Pancreas (tissue), 10 donors: ENCODE measurements at places on chromosomes 7 and 10. TPM values are rescaled to one million over a fixed set of nuclear protein-coding genes. Genes with fewer than 3 reads are reported as not detected.

The CALML5 gene
- not detected for total RNA-seq

The APBB1IP gene
- total RNA-seq, result 7.9 TPM

The TMEM213 gene
- 0.09 TPM for total RNA-seq

The DKK1 gene
- 0.66 TPM for total RNA-seq

The HHEX gene
- total RNA-seq, result 21.6 TPM

- no peak for DNase-seq
Measured at GRCh38 chr7:92158660-92159575, 20.0 kb downstream of the LRRD1 start.

DNA sequence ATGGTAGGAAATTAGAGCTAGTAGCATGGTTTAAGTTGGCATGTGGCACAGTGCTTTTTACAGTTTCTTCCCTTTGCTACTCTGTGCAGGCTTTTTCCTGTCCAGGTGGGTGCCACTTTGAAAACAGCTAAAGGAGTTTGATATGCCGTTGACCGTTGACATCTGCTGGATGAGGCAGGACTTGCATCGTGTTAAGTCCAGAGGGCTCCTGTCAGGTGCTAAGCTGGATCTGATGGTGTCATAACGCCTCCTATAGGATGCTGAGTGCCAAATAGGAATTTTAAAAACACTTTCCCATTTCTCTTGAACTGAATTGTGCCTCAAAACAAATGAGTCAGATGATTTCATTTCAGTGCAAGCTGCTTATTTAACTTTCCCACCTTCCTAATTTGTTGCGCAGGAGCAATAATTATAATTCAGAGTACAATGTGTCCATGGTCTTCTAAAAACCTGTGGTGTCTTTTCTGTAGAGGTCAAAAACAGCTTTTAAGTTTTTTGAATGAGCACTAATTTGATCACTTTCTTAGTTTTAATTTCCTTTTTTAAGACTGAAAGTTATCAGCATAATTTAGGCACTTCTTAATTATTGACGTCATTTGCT is 178.3 kb downstream of the CDCA7L start:
- DNase-seq, result no peak

- no peak for DNase-seq
Measured at GRCh38 chr7:81714306-81714705, 55.5 kb downstream of the HGF start.

GRCh38 chr10:106278383-106278782 is 886.1 kb downstream of the SORCS1 start:
- no peak for DNase-seq

DNA sequence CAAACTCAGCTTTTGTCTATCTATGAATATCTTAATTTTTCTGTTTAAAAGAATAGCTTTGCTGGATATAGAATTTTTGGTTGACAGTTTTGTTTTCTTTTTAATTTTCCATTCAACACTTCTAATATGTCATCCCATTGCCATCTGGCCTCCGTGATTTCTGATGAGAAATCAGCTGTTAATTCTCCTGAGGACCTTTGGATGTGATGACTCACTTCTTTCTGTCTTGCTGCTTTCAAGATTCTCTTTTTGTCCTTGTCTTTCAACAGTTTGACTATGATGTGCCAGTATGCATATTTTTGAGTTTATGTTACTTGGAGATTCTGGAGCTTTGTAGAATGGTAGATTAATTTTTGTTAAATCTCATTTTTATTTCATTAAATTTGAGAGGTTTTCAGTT is 38.4 kb downstream of the ZNF518A start:
- DNase-seq, result no peak

- no peak for DNase-seq
Measured at GRCh38 chr10:125691160-125691981, 8.4 kb upstream of the TEX36 start.

- DNase-seq, result no peak
Measured at GRCh38 chr10:133295426-133296320, 13.0 kb downstream of the TUBGCP2 start.

- no peak for DNase-seq
Measured at GRCh38 chr7:140027858-140028257, 34.9 kb downstream of the PARP12 start.

- no peak for DNase-seq
Measured at GRCh38 chr10:86100581-86101061, 266.0 kb downstream of the GRID1 start.

DNA sequence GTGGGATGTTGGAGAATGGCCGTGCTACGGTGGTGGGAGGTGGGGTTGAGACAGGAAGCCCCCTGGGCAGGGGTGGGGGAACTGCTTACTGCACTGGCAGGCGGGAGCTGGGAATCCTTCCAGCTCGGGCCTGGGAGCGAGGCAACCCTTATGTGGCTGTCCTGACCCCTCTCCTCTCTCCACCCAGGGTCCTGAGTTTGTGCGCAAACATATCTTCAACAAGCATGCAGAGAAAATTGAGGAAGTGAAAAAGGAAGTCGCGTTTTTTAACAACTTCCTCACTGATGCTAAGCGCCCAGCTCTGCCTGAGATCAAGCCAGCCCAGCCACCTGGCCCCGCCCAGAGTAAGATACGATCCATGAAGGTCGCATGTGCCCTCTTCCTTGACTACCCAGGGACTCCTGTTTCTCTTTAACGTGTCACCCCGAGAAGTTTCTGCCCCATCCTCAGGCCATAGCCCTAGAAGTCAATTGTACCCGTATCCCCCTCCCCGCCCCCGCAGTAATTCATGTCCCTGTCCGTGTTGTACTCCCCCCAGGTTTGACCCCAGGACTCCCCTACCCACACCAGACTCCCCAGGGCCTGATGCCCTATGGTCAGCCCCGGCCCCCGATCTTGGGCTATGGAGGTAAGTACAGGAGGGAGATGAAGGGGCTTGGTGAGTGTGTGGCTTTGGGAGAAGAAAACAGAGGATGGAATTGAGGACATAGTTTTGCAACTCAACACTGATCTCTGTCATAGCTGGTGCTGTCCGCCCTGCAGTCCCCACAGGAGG is 1.8 kb downstream of the UFSP1 start:
- peak; percentile 9 for DNase-seq

DNA sequence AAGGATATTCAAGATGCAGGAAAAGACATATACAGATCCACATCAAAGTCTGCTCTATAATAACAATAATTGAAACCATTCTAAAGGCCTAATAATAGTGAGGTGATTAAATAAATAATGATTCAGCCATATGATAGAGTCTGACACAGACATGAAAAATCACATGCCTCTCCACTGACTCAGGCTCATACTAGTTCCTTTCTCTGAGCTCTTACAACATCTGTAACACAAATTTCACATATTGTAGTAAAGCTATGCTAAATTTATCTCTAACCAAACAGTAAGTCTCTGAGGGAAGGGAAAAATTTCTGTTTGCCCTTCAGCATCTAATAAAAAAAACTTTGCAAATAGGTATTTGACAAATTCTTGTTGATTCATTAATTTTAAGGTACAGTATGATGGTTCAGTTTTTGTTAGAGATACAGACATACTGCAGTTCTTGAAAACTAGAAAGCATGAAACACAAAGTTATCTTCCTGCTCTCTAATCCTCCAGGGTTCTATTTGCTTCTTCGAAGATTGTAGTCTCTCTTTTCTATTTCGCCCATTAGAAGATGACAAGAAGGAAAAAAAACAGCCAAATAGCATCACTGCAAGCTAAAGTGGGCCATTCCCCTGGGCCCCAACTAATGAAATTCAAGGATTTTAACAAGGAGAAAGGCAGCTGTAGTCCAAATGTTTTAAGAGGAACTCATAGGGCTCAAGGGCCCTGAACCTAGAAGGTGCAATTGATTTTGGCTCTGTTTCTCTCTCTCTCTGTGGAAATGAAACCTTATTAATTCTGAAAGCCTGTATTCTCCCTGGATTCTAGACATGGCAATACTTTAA is 53.9 kb downstream of the CUBN start:
- no peak for DNase-seq

GRCh38 chr10:45353186-45353585 is 20.8 kb upstream of the ALOX5 start:
- no peak for DNase-seq

- DNase-seq, result no peak
Measured at GRCh38 chr10:128098631-128099030, 27.6 kb downstream of the MKI67 start.

- no peak for DNase-seq
Measured at GRCh38 chr10:124250506-124250905, 157.1 kb upstream of the CHST15 start.
